ENCODE measurements at places on chromosomes 3 and 15.

DNA sequence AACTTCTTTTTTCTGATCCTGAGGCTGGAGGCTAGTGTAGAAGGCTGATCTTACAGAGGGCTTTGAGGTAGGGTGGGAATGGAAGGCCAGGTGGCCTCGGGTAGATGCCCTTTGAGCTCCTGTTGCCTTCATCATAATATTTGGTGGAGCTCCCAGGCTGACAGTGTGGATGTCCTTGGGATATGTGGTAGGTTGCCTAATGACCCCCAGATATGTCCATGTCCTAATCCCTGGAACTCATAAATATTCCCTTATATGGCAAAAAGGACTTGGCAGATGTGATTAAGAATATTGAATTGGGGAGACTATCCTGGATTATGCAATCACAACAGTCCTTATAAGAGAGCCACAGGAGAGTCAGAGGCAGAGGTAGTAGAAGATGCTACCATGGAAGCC lies 5.5 kb downstream of the ADAMTSL3 start:
- no peak for DNase-seq

- no peak for DNase-seq
Measured at GRCh38 chr15:20407553-20407952, 134.0 kb downstream of the GOLGA6L6 start.

- DNase-seq: no peak
Measured at GRCh38 chr3:139588450-139588849, 48.9 kb upstream of the RBP1 start.

DNA sequence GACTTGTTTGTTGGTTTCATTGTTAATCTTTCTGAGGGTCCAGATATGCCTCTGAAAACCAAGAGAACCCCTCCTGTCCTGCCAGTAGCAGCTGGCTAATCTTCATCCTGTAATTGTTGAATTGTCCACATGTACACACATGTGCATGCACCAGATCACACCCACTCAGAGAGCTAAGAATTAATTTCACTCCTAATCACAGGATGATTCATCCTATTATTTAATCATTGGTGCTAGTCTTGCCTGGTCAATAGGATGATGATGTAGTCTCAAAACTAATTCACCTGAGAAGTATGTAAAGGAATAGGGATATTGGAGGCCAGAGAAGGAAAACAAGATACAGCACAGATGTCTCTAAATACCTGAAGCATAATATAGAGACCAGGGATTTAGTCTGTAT lies 7.8 kb upstream of the AHSG start:
- DNase-seq: no peak

- DNase-seq: no peak
Measured at GRCh38 chr15:68318931-68319909, 41.7 kb downstream of the FEM1B start.
